ENCODE measurements at places on chromosomes 5 and 9.

DNA sequence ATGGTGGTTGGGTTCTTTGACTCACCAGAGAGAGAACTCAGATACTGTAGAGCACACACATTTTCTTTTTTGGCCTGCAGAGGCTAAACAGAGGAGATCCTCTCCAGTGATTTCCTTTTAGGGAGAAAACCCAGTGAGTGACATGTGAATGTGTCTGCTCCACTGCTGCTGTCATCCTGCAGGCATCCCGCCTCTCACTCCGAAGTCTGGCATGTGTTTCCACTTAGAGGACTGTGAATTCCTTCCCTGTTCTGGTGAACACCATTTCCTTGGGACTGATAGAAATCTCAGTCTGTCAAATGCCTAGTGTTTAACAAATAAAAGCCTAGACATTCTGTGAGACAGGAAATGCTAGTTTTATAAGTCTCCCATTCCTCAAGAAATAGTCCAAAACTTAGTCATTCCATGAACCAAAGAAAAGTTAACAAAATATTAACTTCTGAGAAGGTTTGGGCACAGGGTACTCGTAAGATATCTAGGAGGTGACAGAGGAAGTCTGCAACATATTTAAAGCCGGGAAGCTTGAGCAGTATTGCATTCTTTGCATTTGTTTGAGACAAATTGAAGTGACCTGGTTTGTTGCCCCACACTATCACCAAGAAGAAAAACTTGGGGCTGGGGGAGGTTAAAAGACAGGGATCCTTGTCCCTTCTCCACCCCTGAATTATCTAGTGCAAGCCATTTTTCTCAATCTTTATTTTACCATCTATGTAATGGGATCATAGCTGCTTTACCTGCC lies 74.9 kb upstream of the NIPAL4 start:
- no peak for DNase-seq

DNA sequence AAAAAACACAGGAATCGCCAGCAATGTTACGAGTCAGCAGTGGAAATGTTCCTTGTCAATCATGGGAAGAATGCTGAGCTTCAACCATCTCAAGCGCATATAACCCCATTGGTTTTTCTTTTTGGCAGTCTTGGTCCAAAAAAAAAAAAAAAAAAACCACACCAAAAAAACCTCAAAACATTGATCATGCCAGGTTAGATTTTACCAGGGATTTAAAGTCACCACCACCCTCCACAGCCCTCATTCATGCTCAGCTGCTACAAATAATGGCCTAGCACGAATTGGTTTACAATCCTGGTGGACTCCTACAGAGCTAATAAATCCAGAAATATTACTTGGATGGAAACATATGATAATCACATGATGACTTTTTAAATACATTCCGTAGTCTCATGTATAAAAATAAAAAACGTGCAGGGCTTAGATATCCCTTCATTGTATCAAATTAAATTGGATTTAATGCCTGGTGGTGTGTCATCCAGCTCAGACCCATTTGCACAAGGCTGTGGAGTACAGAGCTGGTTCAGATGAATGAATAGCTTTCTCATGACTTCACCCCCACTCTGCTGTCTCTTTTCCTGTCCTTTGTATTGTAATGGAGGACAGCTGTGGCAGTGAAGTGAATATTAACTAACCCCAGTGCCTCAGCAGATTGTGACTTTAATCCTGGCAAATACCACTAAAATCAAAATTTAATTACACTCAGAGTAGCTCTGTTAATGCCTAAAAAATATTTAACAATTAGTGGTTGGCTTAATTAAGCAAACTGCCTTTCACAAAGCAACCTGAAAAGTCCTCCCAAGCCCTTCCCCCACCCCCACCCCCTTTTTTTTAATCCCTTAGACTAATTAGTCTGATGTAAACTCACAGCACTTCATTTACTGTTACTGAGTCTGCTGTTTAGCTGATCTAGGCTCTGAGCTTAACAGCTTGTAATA lies 626.5 kb upstream of the ZNF608 start:
- no peak for DNase-seq

DNA sequence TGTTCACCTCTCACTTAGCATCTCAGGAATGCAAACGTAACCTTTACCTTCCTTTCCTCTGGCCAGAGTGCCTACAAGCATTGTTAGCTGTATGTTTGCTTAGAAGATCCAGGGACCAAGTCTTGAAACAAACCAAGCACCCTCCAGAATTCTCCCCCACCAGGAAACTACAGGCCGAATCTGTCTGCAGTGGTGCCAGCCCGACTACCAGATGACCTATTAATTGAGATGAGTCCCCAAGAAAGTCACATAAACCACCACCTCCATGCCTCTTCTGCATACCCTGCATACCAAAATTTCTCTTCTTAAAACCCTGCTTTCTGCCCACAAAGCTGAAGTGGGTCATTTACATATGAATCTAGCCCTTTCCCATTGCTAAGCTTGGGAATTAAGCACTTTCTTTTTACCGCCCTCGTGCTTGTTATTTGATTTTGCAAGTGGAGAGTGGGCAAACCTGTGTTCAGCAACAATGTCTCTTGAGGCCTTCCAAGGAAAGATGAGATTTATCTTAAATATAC lies 1239.1 kb downstream of the CDH12 start:
- DNase-seq = no peak

- no peak for DNase-seq
Observed at GRCh38 chr5:66144834-66145390, 812 bp downstream of the SREK1 start.

GRCh38 chr9:78806492-78807160 lies 509.7 kb downstream of the PSAT1 start:
- no peak for DNase-seq

DNA sequence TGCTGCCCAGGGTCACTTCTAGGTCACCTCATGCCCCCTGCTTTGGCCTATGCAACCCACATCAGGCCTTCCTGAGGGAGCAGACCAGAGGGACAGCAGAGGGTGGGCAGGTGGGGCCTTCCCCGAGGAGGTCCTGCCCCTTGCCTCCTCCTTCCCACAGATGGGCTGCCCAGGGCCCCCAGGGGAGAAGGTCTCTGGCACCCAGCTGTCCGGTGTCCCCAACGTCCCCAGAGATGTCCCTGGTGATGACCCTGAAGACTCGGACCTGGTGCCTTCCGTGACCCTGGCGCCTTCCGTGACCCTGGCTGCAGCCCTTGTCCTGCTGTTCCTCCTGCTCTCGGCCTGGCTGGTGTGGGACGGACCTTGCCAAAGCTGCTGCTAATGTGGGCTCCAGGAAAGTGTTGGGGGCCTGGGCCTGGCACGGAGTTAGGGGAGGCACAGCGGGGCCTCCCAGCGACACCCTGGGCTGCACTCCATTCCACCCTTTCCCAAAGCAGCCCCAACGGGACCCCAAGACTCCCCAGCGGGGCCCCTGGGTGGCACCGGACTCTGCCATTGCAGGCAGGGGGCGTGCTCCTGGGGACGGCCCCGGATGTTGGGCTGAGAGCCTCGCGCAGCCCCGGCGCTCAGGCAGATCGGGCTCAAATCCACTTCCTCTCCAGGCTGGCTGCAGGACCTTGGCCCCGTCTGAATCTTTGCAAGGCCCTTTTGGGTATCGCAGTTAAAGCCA lies 6.8 kb upstream of the SLC2A6 start:
- DNase-seq = no peak

GRCh38 chr9:79670269-79670961 lies 98.7 kb downstream of the TLE4 start:
- no peak for DNase-seq

DNA sequence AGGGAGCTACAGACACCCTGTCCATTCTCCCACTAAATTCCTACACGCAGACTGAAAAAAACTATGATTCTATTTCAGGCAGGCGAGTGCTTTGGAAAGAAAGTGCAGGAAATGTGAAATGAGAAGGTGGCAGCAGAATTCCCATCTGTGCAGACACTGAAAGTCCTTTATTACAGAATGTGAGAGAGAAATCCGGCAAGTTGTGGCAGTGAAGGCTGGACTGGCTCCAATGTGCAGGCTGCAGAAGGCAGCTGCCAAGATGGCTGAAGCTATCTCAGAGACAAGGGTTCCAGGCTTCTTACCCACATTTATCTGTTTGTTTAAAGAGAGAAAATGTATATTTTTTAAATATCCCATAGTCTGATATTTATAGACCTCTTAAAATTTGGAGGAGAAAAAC lies 161.8 kb upstream of the VLDLR start:
- no peak for DNase-seq

Measured in HCT116 (cell line).